Activated CD4-positive, alpha-beta T cell treated with anti-CD3 and anti-CD28 coated beads, Interleukin-2, Interleukin-4, amounts not matched to agents 100 ng/mL and 50 ng/mL, durations not matched to agents 16 hours and 8 hours (primary cell): ENCODE measurements at places on chromosomes 5 and 9.

DNA sequence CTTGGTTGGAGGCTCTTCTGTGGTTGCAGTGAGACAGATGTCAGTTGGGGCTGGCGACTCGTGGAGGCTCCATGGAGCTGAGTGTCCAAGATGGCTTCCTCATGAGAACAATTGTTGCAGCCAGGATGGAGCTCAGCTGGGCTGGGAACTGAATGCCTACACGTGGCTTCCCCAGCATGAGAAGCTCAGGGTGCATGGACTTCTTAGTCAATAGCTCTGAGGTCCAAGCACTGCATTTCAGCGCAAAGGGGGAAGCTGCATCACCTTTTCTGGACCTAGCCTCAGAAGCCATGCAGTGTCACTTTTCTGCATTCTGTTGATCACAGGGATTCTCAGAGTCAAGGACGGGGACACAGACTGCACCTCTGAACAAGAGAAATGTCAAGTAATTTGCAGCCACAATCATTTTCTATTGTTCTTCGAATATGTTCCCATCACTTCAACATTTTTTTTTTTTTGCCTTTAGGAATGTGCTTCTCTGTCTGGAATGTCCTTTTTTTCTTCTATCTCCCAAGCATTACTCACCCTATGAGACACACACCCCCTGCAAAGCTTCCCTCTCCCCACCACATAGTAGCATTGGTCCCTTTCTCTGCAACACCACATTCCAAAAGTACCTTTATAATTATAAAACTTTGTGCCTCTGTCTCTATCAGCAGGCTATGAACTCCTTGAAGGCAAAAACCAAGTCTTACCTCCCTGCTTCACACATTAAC is 57.5 kb upstream of the STK32A start:
- no peak for DNase-seq

DNA sequence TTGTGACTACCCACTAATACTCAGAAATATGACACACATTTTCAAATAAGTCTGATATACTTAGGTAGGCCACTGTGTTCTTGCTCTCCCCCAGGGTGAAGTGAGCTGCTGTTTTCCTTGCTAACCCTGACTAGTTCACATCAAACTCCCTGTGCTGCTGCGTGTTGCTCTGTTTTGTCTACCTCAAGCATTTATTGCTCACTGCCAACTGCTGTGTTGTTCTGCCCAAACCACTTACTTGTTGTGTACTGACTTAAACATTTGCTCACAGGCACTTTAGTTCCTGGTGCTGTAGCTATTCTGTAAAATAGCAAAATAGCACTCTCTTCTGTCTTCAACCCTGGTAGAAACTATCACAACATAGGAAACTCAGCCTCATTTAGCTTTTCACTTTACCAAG is 255.7 kb downstream of the HCN1 start:
- DNase-seq = no peak

DNA sequence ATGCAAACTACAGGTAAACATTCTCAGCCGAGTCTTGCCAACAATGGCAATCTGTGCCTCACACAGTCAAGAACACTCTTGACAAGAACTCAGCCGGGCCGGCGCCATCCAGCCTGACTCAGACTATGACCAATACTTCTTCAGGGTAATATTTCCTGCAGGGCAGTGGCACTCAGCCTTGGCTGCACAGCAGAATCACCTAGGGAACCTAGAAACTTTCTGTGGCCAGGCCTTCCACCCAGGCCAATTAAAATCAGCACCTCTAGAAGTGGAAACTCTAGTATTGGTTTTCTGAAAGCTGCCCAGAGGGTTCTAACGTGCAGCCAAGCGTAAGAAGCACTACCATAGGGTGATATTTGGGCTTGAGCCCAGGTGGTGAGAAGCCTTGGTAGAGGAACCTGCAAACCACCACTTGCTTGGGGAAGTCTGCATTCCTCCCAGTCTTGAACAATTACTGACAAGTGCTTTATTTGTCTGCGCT is 120.6 kb downstream of the TTLL11 start:
- no peak for DNase-seq

GRCh38 chr5:1007681-1008450 is 736 bp upstream of the NKD2 start:
- no peak for DNase-seq

GRCh38 chr9:118984607-118985006 is 384.6 kb downstream of the BRINP1 start:
- no peak for DNase-seq

DNA sequence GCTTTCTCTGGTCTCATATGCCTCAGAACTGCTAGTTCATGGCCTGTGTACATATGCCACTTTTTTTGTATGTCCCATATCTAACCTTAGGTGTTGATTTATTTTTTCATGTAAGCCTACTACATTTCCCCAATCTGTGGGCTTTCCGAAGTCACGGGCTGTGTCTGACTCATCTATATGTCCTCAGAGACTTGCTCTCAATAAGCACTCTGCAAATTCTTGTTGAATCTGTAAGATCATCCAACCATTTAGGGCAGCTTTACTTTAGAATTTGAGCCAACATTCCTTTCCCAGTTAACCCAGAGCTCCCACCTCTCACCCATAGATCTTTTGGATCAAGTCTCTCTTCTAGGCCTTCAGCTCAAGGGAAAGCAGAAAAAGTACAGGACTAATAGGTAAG is 263.4 kb downstream of the SEC61B start:
- DNase-seq = no peak
